Activated CD4-positive, alpha-beta T cell treated with anti-CD3 and anti-CD28 coated beads, Interleukin-2, amount 50 U/mL, for 48 hours (primary cell): ENCODE measurements at places on chromosomes 16 and 17.

- peak; percentile 73 for DNase-seq
These were observed 2.0 kb downstream of the TRIM47 start for GRCh38 chr17:75876190-75876937.

DNA sequence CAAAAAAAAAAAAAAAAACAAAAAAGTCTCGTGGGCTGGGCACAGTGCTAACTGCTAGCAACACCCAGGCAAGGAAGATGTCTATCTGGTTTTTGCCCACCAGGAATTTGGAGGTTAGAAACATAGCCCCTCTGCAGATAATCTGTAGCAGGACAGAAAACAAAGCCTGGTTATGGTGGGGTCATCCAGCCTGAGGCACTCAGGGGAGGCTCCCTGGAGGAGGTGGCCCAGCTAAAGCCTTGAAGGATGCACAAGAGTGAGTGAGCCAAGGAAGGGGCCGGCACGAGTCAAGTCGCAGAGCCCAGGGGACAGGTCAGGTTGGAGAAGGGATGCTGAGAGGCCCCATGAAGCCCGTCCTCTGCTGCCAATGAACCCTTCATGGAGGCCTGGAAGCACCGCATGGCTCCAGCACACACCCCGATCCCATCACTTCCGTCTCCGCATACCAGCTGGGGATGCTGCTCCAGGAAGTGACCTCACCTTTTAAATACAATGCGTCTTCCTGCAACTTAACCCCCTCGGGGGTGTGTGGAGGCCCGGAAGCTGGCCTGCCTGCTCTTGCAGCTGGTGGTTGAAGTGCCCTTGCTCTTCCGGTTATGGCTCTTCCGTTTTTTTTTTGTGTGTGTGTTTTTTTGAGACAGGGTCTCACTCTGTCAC, 86.5 kb downstream of the ENGASE start:
- peak; percentile 4 for DNase-seq

- DNase-seq: no peak
These were observed 140.2 kb upstream of the NOL11 start for GRCh38 chr17:67577429-67578141.

GRCh38 chr17:40849723-40850122, 17.3 kb downstream of the KRT12 start:
- no peak for DNase-seq

GRCh38 chr17:42591411-42591810, 13.9 kb upstream of the PSMC3IP start:
- DNase-seq: no peak

DNA sequence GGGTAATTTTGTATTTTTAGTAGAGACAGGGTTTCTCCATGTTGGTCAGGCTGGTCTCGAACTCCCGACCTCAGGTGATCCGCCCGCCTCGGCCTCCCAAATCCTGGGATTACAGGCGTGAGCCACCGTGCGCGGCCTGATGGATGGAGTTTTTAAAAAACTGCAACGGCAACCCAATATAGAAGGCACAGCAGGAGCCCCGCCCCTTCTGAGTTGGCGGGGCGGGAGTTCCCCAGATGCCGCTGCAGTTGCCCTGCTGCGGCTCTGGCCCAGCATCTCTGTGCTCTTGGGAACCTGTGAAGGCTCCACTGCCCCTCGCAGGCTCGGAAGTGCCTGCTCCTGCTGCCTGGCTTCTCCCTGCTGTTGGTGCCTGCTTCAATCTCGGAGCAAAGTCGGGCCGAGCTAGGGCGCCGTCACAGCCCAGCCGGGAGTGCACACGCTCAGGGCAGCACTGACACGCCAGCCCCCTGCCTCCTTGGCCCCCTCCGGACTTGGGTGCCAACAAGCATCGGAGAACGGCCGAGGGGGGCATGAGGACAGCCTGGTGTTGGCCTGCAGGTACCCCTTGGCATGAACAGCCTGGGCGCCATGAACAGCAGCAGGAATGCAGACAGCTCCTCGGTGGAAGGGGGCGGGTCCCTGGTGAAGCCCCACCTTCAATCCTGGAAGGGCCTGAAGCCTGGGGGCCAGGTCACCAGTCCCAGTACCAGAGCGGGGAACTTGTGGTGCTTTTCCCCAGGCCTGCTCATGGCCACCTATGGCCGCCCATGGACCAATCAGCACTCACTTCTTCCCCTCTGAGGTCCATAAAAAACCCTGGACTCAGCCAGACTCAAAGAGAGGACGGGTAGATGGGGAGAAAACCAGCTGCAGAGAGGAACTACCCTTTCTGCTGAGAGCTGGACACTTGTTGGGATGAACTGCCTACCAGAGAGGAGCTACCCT, 2.3 kb upstream of the NT5M start:
- DNase-seq: peak; percentile 61
